ENCODE measurements at places on chromosomes 4 and X. TPM values are rescaled to one million over a fixed set of nuclear protein-coding genes. Genes with fewer than 3 reads are reported as not detected.

The TRIML2 gene
- not detected for total RNA-seq

The G3BP2 gene
- total RNA-seq = 99.6 TPM

The DOK7 gene
- total RNA-seq = 9.1 TPM

The KCNIP4 gene
- not detected for total RNA-seq

The SMPX gene
- 1.0 TPM for total RNA-seq

The IL2RG gene
- 7.1 TPM for total RNA-seq
